ENCODE measurements at places on chromosomes 5 and 9.

- no peak for DNase-seq
Observed at GRCh38 chr5:150780187-150780692, 1.7 kb downstream of the SMIM3 start.

DNA sequence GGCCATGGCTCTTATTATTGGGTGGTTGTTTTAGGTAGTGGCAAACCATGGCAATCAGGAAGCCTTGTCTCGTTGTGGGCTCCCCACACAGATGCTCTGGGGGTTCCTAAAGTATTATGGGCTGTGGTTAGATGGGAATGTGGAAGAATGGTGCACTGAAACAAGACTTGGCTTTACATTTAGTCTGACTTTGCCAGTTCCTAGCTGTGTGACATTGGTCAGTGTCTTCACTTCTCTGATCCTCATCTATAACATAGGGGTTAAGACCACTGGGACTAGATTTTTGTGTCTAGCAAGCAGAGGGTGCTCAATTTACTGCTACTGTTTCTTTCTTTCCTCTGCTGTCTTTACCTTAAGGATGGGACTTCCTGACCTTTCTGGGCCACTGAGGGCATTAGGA, 149.5 kb downstream of the HSPA4 start:
- DNase-seq: no peak

DNA sequence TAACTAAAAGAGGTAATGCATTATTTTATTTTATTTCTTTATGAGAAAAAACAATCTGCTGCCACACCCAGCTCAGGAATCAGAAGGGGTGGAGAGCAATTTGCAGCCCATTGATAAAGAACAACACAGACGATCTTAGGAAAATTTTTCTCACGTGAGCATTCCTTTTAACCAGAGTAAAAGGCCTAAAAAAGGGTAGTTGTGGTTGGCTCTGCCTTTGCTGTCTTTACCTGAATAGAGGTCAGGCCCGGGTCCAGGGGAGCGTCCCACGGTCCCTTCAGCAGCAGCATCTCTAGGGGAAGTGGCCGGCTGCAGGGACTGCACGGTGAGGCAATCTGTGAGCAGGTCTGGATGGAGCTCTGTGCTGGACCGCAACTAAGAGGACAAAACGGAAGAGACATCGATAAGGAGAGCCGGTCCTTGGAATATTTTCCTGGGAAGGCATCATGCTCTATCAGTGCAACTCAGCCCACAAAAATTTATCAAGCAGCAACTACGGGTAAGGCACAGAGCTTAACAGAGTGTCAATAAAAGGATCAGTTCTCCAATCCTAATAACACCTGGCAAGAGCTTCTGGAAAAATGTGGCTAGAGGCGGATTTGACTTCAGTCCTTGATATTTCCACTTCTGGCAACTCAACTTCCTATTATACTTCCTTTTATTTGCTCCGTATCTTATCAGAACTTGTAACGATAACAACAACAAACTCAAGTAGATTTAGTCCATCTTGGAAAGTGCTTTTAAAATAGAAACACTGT, 372.8 kb upstream of the RFX3 start:
- DNase-seq: no peak

- DNase-seq: no peak
Observed at GRCh38 chr5:78501411-78502352, 141.3 kb downstream of the SCAMP1 start.

DNA sequence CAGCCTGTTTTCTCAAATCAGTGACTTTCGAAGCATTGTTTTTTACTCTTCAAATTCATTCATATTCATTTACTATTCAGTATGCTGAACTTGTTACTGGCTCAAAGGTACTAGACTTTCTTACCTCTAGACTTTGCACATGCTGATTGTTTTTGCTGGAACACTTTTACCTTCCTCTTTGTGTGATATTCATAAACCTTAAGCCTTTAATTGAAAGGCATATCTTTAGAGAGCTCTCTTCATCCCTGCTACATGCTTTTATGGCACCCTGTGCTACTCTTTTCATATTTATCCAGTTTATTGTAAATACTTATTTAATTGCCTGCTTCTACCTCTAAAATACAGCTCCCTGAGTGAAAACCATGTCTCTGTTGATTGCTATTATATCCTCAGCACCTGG, 48.7 kb upstream of the LRRC19 start:
- DNase-seq: no peak

GRCh38 chr5:33474931-33475499, 34.2 kb downstream of the TARS1 start:
- no peak for DNase-seq

DNA sequence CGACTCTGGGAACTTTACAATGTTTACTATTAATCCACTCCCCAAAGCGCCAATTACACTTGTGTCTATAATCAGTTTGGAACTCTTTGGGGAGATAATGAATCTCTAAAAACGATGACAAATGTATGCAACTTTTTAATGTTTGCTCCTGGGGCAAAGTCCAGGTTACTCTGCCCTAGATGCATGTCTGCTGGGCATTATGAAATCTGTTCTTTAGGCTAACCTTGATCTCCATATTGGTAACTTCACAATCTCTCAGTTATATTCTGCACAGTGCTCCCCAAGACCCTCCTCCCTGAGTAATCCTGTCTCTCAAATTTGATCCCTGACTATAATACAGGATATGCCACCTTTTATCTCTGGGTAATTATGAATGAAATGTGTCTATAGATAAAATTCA, 152.2 kb upstream of the TRPM3 start:
- no peak for DNase-seq

DNA sequence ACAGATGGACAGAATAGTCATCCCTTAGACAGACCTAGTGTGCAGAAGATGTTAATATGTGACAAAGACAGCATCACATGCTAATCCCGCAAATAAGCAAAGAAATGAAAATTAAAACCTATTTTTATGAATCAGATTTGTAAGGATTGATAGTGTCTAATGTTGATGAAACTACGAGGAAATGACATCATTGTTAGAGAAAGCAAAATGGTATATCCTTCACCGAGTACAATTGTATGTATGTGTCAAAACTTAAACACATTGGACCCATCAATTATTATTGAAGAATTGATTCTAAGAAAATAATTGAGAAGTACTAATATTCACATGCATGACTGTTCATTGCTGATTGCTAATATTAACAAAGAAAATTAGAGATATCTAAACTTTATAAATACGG, 493.2 kb downstream of the BNC2 start:
- DNase-seq: no peak

- no peak for DNase-seq
Observed at GRCh38 chr5:144481861-144482260, 311.2 kb downstream of the KCTD16 start.

DNA sequence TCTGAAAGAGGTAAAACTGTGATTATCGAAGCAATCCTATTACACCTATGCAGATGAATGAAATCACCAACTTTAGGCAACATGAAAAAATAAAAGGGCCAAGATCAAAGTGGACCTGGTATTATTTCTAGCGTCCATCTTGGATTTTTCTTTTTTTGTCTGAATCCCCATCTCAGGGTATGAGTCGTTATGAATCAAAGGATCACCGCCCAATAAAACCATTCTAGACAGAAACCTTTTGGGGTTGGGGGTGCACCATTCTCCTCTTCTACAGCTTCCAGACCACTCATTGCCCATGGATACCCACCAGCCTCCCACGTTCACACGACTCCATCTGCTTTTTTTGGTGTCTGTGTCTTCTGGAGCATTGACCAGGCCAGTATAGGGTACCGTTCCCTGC, 33.4 kb downstream of the MAP1B start:
- no peak for DNase-seq

GRCh38 chr5:147375151-147375550, 134.7 kb downstream of the DPYSL3 start:
- no peak for DNase-seq

GRCh38 chr5:128858995-128859394, 106.3 kb upstream of the SLC27A6 start:
- DNase-seq: no peak

DNA sequence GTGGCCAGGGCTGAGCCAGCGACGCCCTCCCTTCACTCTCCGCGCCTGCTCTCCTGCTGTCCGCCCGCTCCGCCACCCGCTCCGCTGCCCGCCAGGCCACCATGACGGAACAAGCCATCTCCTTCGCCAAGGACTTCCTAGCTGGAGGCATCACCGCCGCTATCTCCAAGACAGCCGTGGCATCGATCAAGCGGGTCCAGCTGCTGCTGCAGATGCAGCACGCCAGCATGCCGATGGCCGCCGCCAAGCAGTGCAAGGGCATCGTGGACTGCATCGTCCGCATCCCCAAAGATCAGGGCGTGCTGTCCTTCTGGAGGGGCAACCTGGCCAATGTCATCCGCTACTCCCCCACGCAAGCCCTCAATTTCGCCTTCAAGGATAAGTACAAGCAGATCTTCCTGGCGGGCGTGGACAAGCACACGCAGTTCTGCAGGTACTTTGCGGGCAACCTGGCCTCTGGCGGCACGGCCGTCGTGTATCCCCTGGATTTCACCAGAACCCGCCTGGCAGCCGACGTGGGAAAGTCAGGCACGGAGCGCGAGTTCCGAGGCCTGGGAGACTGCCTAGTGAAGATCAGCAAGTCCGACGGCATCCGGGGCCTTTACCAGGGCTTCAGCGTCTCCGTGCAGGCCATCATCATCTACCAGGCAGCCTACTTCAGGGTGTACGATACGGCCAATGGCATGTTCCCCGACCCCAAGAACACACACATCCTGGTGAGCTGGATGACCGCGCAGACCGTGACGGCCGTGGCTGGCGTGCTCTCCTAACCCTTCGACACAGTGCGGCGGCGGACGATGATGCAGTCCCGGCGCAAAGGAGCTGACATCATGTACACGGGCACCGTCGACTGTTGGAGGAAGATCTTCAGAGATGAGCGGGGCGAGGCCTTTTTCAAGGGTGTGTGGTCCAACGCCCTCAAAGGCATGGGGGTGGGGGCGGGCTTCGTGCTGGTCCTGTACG, 1130.4 kb upstream of the ACO1 start:
- no peak for DNase-seq

- DNase-seq: no peak
Observed at GRCh38 chr5:17436761-17437221, 61.2 kb upstream of the TAF11L2 start.

DNA sequence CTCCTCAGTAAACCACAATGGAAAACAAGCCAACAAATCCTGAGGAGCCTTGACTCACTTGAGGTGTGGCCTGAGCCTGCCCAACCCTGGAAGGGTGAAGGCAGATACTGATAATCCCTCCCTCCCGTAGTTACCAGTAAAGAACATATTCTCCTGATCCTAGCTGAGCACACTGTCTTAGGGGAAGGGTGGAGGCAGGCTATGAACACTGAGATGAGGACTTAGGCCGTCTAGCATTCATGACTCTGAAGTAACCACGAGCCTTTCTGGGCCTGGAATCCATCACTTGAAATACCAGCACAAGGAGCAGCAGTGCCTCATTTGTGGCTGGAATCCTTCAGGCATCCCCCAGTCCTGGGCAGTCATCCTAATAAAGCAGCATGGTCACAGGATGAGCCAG, 124.5 kb upstream of the PRLR start:
- DNase-seq: no peak

Data from stimulated activated CD8-positive, alpha-beta memory T cell treated with anti-CD3 and anti-CD28 coated beads, Interleukin-4, amount 100 ng/mL, for 1 hour (primary cell).